GDM1 (cell line): ENCODE measurements at places on chromosomes 4 and X.

- no peak for DNase-seq
Observed at GRCh38 chr4:42398171-42398870, 1.0 kb downstream of the SHISA3 start.

GRCh38 chr4:76681996-76682395 lies 215.9 kb downstream of the SOWAHB start:
- no peak for DNase-seq

DNA sequence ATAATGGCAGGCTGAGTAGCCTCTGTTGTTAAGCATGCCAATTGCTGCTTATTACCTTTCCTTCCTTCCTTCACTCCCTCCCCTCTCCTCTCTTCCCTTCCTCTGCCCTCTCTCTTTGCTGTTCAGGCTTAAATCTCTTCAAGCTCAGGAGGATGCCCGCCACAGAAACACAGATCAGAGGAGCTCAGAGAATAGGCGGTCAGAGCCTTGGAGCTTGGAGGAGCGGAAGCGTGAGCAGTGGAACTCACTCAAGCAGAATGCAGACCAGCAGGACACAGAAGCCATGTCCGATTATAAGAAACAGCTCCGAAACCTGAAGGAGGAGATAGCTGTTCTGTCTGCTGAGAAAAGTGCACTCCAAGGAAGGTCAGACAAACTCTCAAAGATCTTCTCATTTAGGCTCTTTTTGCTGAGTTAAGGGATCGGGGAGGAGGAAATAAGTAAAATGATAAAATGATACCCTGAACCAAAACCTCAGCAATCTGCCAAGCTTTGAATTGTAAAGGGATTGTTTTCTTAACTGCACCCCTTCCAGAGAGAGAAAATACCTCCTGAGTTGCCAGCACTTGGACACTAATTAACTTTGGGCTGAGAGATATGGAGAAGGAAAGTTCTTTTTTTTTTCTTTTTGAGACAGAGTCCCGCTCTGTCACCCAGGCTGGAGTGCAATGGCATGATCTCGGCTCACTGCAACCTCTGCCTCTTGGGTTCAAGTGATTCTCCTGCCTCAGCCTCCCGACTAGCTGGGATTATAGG lies 20.9 kb downstream of the SPATA18 start:
- DNase-seq: no peak

GRCh38 chr4:174764105-174764729 lies 64.8 kb downstream of the GLRA3 start:
- DNase-seq: peak; percentile 2

DNA sequence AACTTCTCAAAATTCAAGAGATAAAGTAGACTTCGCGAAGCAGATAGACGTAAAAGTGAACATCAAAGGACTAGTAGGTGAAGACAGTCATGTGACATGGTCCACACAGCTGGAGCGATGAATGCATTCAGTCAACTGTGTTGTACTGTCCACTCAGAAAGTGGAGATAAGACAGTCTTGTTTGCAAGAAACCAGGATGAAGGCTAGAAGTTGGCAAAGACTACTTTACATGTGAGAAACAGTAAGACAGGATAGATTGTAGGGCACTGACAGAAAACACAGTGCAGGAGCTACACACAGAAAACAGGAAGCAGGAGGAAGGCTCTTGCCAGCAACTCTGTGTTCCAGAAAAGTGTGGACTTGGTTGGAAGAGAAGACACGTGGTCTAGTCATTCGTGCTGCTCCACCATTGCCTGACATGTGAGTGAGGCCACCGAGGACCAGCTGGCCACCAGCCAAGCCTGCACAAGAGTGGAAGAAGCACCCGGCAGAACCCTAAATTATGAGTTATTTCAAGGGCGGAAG lies 78.9 kb downstream of the FAT1 start:
- DNase-seq: no peak

DNA sequence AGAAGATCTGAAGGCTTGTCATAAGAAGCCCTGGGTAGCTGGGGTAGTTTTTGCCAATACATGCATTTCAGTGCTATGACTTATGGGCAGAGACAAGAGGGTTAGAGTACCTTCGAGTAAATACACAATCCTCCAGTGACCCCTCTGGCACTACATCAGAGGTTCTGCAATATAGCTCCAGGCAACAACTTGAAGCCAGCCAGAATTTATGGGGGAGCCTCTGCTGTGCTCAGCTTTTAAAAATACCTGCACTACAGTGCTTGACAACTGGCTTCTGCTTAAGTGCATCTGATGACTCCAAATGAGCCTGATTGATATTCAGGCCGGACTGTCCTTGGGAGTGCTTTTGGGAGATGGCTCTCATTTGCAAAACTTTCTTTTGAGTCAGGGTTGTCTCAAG lies 44.9 kb upstream of the SMAD1 start:
- no peak for DNase-seq

DNA sequence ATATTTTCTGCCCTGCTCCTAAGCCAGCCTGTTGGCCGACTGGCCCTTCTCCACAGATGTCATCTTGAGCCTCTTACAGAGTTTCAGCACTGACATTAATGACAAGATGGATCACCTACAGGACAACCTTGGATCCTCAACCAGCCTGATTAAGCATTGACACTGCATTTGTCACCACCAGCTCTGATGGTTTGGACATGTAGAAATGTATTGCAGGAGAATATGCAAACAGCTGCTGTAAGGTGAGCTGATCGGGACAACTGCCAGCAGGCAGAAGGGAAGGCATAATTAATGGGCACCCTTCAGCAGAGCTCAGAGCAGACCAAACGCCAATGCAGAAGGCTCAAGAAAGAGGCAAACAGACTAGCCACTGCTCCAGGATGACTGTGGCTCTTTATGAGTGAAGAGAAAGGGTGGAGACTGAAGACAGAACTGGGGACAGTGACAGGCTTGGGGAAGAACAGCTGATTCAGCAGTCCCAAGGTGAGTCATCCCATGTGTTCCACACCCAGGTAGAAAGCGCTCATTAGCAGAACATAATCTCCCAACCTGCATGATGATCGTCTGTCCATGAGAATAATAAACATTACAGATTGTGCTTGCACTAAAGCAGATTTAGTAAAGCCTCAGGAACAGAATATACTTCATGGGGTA lies 6.7 kb downstream of the CORIN start:
- DNase-seq: no peak

DNA sequence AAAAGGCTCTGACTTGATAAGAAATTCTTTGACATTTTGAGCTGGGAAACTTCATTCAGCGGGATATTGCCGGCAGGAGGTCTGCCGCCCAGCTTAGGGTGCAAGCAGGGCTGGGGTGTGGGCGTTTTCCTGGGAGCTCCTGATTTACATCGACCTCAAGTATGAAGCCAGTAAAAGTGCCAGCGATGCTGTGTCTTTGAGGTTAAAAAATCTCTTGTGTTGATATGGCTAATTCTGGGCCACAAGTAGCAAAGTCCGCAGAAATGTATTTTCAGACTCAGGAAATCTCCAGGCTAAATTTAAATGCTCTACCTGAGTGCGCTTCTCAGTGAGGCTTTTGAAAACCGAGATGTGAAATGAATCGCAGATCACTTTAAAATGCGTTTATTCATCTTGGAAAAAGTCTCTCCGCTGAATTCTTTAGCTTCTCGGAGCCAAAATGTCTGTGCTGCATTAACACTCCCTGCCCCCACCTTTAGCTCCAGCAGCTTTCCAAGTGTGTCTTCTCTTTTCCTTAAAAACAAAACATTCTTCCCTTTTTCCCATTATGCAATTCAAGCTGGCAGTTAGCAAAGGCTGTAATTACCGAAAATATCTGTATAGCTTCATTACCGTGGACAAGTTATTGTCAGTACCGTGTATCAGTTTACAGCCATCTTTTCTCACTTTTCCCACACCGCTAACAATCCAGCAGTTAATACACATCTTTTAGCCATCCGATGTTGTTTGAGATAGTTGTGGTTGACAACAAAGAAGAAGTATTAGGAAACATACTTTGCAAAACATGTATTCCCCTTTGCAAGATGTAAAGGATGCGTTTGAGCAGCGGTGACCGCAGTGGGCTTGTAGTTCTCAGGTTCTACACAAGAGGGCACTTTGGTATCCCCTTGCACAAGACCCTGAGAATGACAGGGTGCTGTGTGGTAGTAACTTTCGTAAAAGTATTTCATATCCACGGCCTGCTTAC lies 136.0 kb upstream of the STX18 start:
- no peak for DNase-seq

- DNase-seq: no peak
Observed at GRCh38 chrX:41386222-41386990, 52.4 kb downstream of the DDX3X start.

GRCh38 chr4:4888695-4889094 lies 29.2 kb downstream of the MSX1 start:
- no peak for DNase-seq

- DNase-seq: no peak
Observed at GRCh38 chrX:129452523-129452922, 70.8 kb downstream of the SMARCA1 start.
